ENCODE measurements at places on chromosomes 4 and X. TPM values are rescaled to one million over a fixed set of nuclear protein-coding genes. Genes with fewer than 3 reads are reported as not detected.

- no peak for DNase-seq
These were observed 916 bp downstream of the MXRA5 start for GRCh38 chrX:3345281-3346191.

GRCh38 chrX:129793604-129794191 is 13.9 kb downstream of the SASH3 start:
- DNase-seq: no peak

DNA sequence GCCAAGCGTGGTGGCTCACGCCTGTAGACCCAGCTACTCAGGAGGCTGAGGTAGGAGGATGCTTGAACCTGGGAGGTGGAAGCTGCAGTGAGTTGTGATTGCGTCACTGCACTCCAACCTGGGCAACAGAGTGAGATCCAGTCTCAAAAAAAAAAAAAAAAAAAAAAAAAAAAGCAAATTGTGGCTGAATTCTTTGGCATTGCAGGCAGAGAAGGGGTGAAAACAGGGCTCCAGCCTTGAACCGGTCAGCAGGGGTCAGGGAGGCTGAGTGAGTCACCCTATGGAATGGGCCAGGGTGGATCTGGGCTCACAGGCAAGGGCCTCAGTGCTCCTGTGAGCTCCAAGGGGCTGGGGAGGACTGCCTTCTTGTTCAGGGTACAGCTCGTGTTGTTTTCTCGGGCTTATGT is 13.2 kb upstream of the FAM3A start:
- no peak for DNase-seq

Gene IQCM
- not detected for total RNA-seq

DNA sequence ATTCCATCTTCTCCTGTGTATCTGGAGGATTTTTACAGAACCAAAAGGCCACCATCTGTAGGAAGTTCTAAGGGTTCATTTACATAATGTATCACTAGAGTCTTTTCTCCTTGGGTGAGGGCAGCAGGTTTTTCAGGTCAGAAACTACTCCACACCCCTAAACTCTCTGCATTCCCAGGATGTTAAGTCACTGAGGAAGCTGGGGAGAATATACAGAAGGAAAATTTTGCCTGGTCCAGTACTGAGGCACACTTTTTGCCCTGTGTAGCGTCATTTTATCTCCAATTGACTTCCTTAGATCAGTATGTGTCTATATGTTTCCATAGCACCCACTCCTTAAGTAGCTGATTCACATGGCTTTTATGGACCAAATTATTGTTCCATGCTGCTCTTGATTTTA is 17.0 kb downstream of the XKRX start:
- peak; percentile 32 for DNase-seq

Gene P2RY10
- total RNA-seq: not detected

Gene SPACA5
- not detected for total RNA-seq

DNA sequence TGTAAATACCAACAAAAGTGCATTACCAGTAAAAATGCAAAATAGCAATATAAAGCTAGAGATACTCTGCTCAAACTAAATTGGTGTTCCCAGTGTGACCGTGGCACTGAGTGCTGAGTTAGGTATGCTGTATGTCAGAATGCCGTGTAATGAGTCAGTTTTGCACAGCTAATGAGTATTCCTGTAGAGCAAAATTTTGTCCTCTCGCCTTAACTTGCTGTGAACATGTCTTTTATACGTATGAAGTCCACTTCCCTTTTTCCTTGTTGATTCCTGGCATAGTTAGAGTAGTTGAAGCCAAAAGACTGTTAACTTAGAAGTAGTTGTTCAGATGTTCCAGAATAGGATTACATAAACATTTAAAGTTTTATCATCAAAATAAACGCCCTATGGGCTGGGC is 11.5 kb downstream of the DCLK2 start:
- DNase-seq: no peak

- no peak for DNase-seq
These were observed 7.0 kb downstream of the USP46 start for GRCh38 chr4:52651996-52652672.

Gene SPANXN4
- not detected for total RNA-seq

- DNase-seq: no peak
These were observed 10.3 kb downstream of the EGFL6 start for GRCh38 chrX:13579661-13580060.

- no peak for DNase-seq
These were observed 255.6 kb downstream of the ASMT start for GRCh38 chrX:1870421-1870820.

Gene HHIP
- total RNA-seq: 191 TPM

Gene IBSP
- total RNA-seq: not detected

GRCh38 chr4:184251670-184251980 is 34.0 kb upstream of the ENPP6 start:
- DNase-seq: no peak

Gene TMEM144
- total RNA-seq: 3.2 TPM

- no peak for DNase-seq
These were observed 126.1 kb downstream of the GPC3 start for GRCh38 chrX:133859336-133859735.

DNA sequence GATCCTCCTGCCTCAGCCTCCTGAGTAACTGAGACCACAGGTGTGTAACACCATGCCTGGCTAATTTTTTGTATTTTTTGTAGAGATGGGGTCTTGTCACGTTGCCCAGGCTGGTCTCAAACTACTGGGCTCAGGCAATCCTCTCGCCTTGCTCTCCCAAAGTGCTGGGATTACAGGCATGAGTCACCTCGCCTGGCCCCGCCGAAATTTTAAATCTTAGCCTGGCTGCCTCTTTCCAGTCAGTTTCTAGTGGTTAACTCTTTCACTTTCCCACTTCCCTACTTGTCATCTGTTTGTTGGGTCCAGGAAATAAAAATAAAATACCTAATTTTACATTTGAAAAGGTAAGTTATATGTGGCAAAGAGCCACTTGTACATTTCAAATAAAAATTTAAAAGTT is 62.4 kb downstream of the TMEM165 start:
- DNase-seq: no peak

- DNase-seq: no peak
These were observed 3.6 kb downstream of the ABLIM2 start for GRCh38 chr4:8155048-8155447.

DNA sequence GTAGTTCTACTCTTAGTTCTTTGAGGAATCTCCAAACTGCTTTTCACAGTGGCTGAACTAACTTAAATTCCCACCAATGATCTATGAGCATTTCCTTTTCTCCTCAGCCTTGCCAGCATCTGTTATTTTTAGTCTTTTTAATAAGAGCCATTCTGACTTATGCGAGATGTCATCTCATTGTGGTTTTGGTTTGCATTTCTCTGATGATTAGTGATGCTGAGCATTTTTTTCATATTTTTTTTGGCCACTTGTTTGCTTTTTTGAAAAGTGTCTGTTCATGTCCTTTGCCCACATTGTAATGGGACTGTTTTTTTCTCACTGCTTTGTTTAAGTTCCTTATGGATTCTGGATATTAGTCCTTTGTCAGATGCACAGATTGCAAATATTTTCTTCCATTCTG is 21.5 kb upstream of the PHKA1 start:
- DNase-seq: no peak

GRCh38 chr4:187366530-187366929 is 629.0 kb upstream of the ZFP42 start:
- no peak for DNase-seq

DNA sequence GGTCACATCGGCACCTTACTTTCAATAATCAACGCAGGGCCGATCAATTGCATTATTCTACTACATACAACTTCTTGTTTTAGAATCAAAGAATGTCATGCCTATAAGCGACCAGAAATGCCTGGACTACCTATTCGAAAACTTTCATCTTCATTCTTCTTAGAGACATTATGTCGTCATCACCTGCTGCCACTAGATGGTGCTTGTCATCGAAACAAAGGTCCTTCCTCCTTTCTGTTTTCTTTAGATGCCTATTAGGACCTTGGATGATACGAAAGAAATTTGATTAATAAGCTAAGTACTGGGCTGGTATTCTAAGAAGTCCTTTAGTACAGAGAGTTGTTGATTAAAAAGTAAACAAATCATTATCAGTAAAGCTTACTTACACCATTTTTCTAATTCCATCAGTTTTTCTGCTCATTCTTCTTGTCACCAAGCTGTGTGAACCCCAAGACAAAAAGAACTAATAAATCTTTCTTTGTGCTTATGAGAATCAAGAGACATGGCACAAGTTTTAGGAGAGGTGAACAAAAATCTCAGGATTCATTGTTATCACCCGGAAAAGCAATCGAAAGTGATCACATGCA is 154.5 kb upstream of the SLC4A4 start:
- peak; percentile 62 for DNase-seq

- DNase-seq: no peak
These were observed 260.5 kb downstream of the SPATA18 start for GRCh38 chr4:52311464-52312125.

Gene CXXC4
- total RNA-seq: not detected

- DNase-seq: peak; percentile 17
These were observed 222.6 kb downstream of the SPIN4 start for GRCh38 chrX:63128509-63128908.

Gene CT47B1
- not detected for total RNA-seq

Gene GAGE12E
- total RNA-seq: not detected

GRCh38 chrX:103830848-103831247 is 1.2 kb downstream of the RAB9B start:
- no peak for DNase-seq

Gene CCDC110
- total RNA-seq: 0.68 TPM

- peak; percentile 13 for DNase-seq
These were observed 253.2 kb downstream of the SPRY1 start for GRCh38 chr4:123649645-123650391.

Gene CXCL11
- total RNA-seq: 2.0 TPM

DNA sequence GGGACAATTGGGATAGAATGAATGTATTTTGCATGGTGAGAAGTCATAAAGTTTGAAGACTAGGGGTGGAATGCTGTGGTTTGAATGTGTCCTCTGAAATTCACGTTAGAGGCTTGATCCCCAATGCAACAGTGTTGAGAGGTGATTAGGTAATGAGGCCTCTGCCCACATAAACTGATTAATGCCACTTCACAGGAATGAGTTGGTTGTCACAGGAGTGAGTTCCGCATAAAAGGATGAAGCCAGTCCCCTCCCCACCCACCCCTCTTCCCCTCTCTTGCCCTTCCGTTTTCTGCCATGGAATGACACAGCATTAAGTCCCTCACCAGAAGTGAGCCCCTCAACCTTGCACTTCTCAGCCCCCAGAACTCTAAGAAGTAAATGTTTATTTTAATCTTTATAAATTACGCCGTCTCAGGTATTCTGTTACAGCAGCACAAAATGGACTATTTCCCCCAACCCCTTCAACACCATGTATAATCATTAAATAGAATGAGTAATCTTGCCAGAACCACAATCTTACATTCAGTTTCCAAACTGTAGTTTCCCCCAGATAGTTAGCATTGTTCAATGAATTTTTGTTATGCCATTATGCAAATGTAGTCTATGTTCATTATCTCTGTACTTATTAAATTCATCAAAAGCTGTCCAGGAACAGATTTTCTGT is 5.5 kb upstream of the MMAA start:
- no peak for DNase-seq

Gene FAM47A
- total RNA-seq: not detected

GRCh38 chr4:113899271-113900070 is 80.0 kb downstream of the ARSJ start:
- DNase-seq: no peak

DNA sequence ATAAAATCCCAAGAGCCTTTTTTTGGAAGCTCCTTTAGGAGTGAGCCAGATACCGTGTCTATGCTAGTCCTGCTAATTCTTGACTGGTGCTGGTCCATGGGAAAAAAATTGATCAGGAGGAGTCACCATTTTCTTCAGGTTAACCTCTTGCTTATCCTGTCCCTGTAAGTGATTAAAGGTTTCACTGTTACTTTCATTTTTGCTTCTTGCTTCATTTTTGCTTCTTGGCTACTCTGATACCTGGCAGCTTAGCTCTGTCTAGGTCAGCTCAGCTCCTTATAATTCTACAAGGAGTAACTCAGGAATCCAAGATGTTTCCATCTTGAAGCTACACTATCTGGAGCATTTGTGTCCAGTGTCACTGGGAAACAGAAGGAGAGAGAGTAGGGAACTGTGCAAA is 45.7 kb downstream of the AFM start:
- DNase-seq: no peak

- DNase-seq: no peak
These were observed 95.4 kb downstream of the NAF1 start for GRCh38 chr4:163071308-163071707.

GRCh38 chr4:142347241-142347640 is 498.9 kb downstream of the INPP4B start:
- DNase-seq: no peak

GRCh38 chrX:71181558-71181909 is 36.9 kb downstream of the NLGN3 start:
- no peak for DNase-seq

DNA sequence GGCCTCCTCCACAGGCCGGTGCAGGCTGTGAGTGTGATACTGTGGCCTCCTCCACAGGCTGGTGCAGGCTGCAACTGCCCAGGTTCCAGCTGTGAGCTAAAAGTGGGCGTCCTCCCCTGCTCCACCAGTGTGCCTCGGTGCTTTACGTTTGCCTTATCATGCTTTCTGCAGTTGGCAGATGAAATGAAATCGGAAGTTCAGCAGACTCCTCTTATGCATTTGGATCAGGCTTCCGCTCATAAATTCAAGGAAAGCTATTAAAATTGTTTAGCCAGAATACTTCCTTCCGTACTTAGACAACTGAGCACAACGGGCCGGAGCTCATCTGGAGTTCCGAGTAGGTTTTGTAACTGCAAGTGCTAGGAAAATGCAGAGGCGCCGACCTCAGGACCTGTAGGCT is 12.0 kb downstream of the CYP4V2 start:
- DNase-seq: peak; percentile 72

GRCh38 chr4:182447767-182448280 is 204.6 kb downstream of the TENM3 start:
- DNase-seq: peak; percentile 10

Gene DGAT2L6
- total RNA-seq: not detected

Gene TCP11X2
- not detected for total RNA-seq

GRCh38 chr4:113065629-113066028 is 16.2 kb downstream of the ANK2 start:
- no peak for DNase-seq

- peak; percentile 70 for DNase-seq
These were observed 30.7 kb downstream of the MSN start for GRCh38 chrX:65697915-65698796.

DNA sequence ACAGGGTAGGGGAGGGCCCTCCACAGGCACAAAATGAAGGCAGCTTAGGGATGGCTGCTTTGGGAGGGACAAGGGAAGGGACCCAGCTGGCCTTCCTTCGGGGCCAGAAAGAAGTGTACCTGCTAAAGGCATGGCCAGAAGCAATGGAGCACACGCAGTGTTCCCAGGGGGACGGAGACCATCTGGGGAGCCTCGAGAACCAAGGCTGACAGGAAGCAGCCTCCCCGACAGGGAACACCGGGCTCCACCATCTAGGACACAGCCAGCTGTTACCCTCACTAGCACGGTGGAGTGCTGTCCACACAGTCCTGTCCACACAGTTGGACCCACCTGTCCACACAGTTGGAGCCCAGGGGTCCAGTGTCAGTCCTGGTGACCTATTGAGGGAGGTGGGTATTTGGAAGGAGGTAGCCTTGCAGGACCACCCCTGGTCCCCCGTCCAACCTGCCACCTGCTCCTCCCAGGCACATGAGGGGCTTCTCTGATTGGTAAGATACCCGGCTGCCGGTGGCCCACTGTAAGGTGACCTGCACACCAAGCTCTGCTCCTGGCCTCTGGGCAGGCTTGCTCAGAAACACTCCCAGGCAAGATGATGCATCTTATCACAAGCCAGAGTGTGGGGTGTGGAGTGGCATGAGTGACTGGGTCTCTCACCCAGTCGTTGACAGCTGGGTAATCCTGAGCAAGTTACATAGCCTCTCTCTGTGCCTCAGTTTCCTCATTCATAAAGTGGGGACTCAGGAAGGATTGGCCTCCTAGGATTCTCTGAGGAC is 20.5 kb upstream of the AFAP1 start:
- DNase-seq: no peak

- DNase-seq: no peak
These were observed 97.5 kb downstream of the TAB3 start for GRCh38 chrX:30791296-30792278.
